AG08395 (cell line): ENCODE measurements at places on chromosomes 4 and X.
A peak's percentile ranks its signal among the peaks of the same experiment; 100 is the strongest.

GRCh38 chr4:136934601-136935000 lies 597.7 kb downstream of the PCDH18 start:
- no peak for DNase-seq

DNA sequence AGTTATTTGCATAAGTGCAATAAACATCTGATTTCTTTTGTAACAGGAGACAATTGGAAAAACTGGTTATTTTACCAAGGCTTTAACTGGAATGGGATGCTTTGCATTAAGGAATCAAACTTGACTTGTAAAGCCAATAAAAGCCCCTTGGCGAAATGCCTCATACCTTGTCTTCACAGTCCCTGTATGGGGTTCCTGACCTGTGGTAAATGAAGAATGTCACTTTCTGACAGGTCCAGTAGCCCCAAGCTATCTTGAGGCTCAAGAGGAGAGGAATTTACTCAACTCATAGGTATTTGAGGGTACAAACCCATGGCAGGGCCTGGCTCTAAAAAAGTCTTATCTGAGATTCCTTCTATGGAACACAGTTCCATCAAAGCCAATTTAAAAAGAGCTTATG lies 78.0 kb downstream of the ACOX3 start:
- no peak for DNase-seq

GRCh38 chrX:97984641-97985040 lies 1100.9 kb downstream of the RPA4 start:
- no peak for DNase-seq

DNA sequence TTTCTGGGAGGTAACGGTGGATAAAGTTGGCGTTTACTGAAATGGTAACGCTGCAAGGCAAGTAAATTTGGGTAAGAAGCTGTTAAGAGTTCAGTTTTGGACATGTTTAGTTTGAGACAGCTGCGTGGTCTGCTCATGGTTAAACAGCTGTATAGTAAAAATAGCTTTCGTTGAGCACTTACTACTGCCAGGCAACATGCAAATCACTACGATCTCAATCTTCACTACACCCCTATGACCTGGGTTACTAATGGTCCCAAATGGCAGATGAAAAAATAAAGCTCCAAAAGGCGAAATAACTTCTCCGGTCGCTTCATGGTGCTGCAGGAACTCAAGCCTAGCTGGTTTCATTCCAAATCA lies 22.2 kb downstream of the FABP2 start:
- no peak for DNase-seq

- no peak for DNase-seq
Measured at GRCh38 chr4:127959794-127960193, 5.2 kb downstream of the MFSD8 start.

- DNase-seq = no peak
Measured at GRCh38 chr4:185412412-185412811, 13.4 kb downstream of the UFSP2 start.

DNA sequence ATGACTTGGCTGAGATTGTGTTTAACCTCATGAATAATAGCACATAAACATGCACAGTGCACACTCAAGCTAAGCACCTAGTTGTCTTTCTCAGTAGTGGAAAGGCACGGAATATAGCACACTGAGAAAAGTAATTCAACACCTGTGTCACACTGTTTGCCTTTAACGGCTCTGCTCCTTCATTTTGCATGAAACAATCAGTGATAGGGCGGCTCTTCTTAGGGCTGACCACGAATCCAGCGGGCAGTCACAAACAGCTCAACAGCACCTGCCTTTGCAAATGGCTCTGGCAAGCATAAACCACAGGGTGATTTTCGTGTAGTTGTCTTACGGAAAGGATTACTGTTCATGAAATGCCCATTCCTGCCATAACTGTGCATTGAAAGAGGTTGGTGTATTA lies 954.0 kb upstream of the TENM3 start:
- no peak for DNase-seq

DNA sequence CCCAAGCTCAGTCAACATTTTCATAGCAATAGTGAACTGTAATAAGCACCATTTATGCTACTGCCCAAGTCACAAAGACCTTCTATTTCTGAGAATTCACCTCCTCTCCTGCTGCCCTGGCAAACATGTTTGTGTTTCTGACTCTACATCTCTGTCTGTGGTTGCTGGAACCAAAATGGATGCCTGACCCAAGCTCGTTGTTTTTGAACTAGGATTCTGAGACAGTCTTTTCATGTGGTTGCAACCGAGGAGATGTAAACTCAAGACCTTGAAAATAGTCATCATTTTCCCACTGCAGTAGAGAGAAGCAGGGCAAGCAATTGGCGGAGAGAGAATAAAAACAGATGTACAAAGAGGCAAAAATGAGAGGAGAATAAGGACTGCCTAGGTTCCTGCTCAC lies 160.2 kb downstream of the RAB28 start:
- DNase-seq = no peak

- DNase-seq = peak; percentile 61
Measured at GRCh38 chr4:5460106-5460801, 248.1 kb downstream of the EVC2 start.

DNA sequence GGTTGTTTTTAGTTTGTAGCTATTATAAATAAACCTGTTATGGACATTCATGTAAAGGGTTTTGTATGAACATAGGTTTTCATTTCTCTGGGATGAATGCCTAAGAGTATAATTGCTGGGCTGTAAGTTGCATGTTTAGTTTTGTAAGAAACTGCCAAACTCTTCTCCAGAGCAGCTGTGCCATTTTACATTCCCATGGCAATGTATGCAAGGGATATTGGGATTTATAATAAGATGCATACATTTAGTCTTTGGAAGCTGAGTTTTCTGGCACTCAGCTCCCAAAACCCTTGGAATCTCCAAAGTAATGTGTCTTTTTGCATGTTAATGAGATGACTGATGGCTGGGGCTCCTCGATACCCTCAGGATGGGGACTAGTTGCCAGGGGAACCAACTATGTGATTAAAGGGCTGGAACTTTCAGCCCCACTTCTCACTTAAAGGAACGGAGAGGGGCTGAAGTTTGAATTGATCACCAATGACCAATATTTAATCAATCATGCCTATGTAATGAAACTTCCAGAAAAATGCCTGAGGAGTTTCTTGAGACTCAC lies 44.0 kb downstream of the SERTM2 start:
- DNase-seq = no peak

- no peak for DNase-seq
Measured at GRCh38 chr4:75779105-75779757, 54.9 kb downstream of the USO1 start.

DNA sequence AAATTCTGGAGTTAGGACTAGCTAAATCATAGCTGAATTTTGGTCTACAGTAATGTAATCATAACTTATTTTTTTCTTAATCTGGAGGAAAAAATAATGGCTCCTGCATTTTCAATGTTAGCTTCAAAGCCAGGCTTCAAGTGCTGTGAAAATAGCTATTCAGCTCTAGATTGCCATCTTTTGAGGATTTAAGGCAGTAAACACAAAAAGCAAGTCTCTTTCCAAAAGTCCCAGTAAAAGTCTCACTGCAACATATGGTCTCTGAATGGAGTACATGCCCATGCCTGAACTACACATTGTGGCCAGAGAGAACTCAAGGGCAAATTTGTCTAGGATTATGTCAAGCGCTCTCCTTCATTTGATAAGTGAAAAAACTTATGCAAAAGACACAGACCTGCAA lies 720.9 kb downstream of the FSTL5 start:
- DNase-seq = no peak

- DNase-seq = no peak
Measured at GRCh38 chr4:81215931-81216330, 909 bp upstream of the PRKG2 start.

GRCh38 chrX:50002067-50002714 lies 79.8 kb downstream of the CLCN5 start:
- DNase-seq = no peak
